ENCODE measurements at places on chromosomes 4 and X. TPM values are rescaled to one million over a fixed set of nuclear protein-coding genes. Genes with fewer than 3 reads are reported as not detected.

DNA sequence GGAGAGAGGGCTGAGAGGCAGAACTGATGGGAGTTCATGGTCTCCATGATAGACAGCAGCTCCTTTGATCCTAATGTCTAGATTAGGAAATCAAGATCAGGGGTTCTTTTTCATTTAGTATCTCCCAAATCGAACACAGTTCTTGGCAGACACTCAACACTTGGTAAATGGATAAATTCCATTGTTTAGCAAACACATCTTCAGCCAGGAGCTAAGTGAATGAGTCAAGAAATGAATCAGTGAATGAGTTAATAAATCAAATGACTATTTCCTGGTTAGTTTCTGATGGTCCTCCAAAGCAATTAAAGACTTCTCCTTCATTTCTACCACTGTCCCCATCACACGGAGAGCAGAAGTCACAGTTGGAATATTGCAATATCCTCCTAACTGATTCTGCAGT is 120.0 kb upstream of the SHISA3 start:
- no peak overlapping the region for H3K27ac ChIP-seq
- H3K36me3 ChIP-seq = no peaks in the 10 kb centered on the region
- H3K4me1 ChIP-seq = peaks cover 7% of the 10 kb centered on the region

DNA sequence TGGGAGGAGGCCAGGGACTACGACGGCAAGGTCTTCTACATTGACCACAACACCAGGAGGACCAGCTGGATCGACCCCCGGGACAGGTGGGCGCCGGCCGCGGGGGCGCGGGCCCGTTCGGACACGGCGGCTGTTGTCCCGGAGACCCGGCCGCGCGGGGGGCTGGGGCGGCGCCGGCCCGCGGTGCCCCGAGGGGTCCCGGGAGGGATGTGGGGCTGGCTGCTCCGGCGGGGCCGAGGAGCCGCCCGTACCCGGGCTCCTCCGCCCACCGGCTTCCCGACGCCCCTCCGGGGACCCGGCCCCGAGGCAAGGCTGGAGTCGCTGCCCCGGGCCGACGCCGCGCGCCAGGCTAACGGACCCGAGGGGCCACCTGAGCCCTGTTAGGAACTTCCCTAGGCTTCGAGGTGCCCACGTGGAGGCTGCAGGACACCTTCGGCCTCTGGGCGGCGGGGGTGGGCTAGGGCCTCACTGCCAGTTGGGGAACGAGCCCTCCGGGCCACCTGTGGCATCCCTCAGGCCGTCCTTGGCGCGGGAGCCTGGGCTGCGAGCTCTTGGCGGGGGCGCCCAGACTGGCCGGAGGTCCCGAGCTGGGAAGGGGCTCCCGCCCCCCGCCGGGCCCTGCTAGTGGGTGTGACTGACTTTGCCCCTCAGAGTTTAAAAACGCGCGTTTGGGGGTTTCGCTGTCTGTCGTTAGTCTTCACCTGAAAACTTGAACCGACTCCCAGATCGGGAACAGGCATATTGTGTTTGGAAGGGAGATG is 660 bp downstream of the WWC2 start:
- H3K27ac ChIP-seq = no peak overlapping the region
- H3K4me3 ChIP-seq = peak overlapping the region; percentile 10

GRCh38 chr4:147421456-147421855 is 59.4 kb upstream of the EDNRA start:
- no peaks in the 10 kb centered on the region for H3K36me3 ChIP-seq
- H3K4me3 ChIP-seq = no peak overlapping the region
- DNase-seq = no peak
- H3K27me3 ChIP-seq = no peaks in the 10 kb centered on the region
- no peak overlapping the region for H3K27ac ChIP-seq

DNA sequence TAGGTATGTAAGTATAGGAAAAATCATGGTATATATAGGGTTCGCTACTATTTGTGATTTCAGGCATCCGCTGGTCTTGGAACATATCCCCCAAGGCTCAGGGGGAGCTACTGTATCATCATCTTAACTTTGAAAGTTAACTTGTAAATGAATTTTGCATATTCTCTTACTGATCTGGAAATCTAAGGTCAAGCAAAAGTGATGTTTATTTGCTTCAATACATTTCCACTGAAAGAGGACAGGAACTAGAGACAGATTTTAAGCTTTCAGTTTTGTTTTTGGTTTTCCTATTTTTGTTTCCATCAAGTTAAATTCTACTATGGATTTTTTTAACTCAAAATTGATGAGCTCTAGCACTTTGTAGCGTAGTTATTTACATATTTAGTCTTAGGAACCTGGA is 56.2 kb downstream of the NAF1 start:
- no peak overlapping the region for H3K4me3 ChIP-seq
- DNase-seq = no peak
- peaks cover 19% of the 10 kb centered on the region for H3K4me1 ChIP-seq
- no peaks in the 10 kb centered on the region for H3K27me3 ChIP-seq
- no peaks in the 10 kb centered on the region for H3K36me3 ChIP-seq

- no peaks in the 10 kb centered on the region for H3K4me1 ChIP-seq
- H3K4me3 ChIP-seq = no peak overlapping the region
- H3K27ac ChIP-seq = no peak overlapping the region
- H3K27me3 ChIP-seq = peaks cover 2% of the 10 kb centered on the region
Measured at GRCh38 chr4:185881430-185881829, 69.4 kb upstream of the SORBS2 start.

DNA sequence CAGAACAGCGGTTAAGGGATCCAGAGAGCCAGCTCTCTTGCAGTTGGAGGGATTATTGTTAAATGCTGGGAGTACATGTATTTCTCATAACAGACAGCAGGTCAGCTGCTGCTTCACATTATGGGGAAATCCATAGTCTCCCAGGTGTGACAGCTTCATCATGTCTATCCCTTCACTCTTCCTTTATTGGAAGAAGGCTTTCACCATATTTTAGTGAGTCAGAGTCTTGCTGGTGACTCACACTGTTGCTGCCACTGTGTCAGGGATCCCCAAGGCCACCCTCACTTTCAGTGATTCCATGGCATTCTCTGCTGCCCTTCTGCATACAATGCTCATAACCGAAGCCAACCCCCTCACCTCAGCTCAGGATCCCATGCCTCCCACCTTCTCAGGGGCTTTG is 32.9 kb upstream of the PAGE5 start:
- H3K27me3 ChIP-seq = no peaks in the 10 kb centered on the region
- H3K27ac ChIP-seq = no peak overlapping the region
- no peak overlapping the region for H3K4me3 ChIP-seq

DNA sequence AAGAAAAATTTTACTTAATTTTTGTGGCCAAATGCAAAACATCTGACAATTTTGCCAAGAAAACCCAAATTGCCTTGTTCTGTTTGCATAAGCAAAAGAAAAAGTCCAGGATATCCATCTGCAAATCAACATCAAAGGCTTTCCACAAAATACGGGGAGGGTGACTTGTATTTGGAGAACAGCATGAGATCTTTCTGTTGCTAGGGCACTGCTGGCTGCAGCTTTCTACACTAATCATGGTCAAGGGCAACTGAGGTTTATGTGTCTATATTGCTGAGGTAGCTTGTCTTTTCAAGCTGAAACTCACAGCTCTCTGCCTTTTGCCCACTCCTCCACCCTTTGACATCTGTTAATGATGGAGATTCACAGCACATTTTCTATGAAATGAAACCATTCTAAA is 389.1 kb downstream of the NKX6-1 start:
- no peaks in the 10 kb centered on the region for H3K36me3 ChIP-seq
- H3K27ac ChIP-seq = no peak overlapping the region
- no peak for DNase-seq
- H3K4me1 ChIP-seq = no peaks in the 10 kb centered on the region
- no peak overlapping the region for H3K4me3 ChIP-seq

DNA sequence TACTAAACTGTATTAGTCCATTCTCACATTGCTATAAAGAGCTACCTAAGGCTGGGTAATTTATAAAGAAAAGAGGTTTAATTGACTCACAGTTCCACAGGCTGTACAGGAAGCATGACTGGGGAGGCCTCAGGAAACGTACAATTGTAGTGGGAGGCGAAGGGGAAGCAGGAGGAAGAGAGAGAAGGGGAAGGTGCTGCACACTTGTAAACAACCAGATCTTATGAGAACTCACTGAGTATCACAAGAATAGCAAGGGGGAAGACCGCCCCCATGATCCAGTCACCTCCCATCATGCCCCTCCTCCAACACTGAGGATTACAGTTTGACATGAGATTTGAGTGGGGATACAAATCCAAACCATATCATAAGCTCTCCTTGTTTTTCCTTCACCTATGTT is 40.9 kb downstream of the RPA4 start:
- no peak for DNase-seq
- H3K27ac ChIP-seq = no peak overlapping the region
- no peaks in the 10 kb centered on the region for H3K4me1 ChIP-seq
- H3K36me3 ChIP-seq = no peaks in the 10 kb centered on the region
- no peaks in the 10 kb centered on the region for H3K27me3 ChIP-seq

GRCh38 chrX:136046295-136047015 is 61.2 kb downstream of the SLC9A6 start:
- DNase-seq = no peak
- H3K36me3 ChIP-seq = peaks cover 12% of the 10 kb centered on the region
- no peak overlapping the region for H3K27ac ChIP-seq

- no peaks in the 10 kb centered on the region for H3K36me3 ChIP-seq
- no peaks in the 10 kb centered on the region for H3K27me3 ChIP-seq
- H3K27ac ChIP-seq = no peak overlapping the region
- peaks cover 1% of the 10 kb centered on the region for H3K4me1 ChIP-seq
- H3K4me3 ChIP-seq = no peak overlapping the region
- DNase-seq = no peak
Measured at GRCh38 chr4:53122280-53123116, 243.4 kb downstream of the SCFD2 start.

DNA sequence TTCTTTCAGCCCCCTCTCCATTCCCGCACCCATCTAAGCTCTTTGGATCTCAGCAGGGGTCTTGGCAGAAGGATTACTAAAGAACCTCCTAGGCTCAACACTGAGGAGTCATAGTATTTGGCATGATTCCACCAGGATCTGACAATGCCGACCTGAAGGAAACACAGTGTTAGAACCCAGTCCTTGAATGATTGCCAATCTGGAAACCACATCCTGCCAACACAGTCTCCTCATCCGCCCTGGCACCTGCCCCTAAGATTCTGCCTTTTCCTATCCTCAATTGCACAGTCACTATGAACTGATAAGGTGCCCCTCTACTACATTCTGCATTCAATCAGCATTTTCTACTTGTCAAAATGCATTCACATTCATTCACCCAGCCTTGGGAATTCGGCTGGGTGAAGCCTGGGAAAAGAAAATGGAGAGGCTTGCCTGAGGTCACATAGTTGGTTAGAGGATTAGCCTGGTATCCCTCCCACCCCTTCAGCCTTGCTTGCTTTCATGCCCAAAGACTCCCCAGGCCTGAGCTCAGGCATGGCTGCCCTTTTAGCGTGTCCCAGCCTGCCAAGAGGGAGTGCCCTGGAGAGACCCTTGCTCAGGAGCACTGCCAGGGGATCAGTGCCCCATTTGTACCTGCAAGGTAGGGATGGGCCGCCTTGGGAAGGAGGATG is 2.2 kb upstream of the CLDN2 start:
- no peak overlapping the region for H3K27ac ChIP-seq
- peak; percentile 20 for DNase-seq
- H3K4me1 ChIP-seq = peaks cover 7% of the 10 kb centered on the region
- peaks cover 8% of the 10 kb centered on the region for H3K27me3 ChIP-seq

GRCh38 chr4:83231620-83232076 is 53.0 kb downstream of the COQ2 start:
- H3K27me3 ChIP-seq = no peaks in the 10 kb centered on the region
- H3K27ac ChIP-seq = peak overlapping the region; percentile 65
- H3K4me3 ChIP-seq = peak overlapping the region; percentile 24
- H3K36me3 ChIP-seq = peaks cover 45% of the 10 kb centered on the region
- peak; percentile 75 for DNase-seq
- peaks cover 66% of the 10 kb centered on the region for H3K4me1 ChIP-seq

DNA sequence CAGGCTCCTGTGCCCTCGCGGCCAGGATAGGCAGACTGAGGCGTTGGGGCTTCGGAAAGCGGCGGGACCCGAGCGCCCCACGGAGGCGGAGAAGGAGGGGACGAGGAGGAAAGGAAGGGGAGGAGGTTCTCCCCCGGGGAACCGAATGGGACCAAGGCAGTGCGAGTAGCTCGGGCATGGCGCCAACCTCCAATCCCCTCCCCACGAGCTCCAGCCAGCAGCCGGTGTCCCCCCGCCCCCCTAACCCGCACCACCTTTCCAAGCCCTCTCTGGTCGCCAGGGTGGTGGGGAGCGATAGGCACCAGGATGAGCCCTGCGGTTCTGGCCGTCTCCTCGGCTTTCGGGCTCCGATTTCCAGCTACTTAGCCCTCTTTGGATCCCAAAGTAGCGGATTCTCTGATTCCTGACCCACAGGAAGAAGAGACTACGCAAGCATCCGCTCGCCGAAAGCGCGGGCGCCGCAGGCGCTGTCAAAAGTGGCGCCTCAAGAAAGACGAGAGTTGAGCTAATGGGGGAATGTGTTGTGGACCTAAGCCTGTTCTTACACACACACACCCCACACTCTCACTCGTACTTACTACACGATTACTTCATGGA is 15.2 kb upstream of the ZIC3 start:
- H3K27ac ChIP-seq = no peak overlapping the region
- no peaks in the 10 kb centered on the region for H3K4me1 ChIP-seq
- H3K27me3 ChIP-seq = peaks cover 34% of the 10 kb centered on the region
- H3K4me3 ChIP-seq = no peak overlapping the region
- DNase-seq = no peak
- H3K36me3 ChIP-seq = no peaks in the 10 kb centered on the region

DNA sequence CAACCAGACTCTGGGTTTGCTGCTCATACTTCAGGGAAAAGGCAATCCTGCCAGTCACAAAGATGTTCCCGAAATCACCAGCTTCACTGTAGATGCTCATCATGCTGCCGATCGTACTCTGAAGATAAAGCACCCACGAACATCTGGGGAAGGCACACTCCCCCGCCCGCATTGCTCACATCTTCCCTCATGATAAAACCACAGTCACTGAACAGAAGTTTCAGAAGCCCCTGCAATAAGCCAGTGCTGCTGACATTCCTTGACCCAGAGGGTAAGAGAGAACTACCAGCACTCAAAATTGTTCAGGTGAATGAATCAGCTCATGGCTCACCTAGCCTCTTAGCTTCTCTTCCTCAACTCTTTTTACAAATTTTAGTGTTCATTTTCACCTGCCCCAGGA is 43.1 kb downstream of the SRPX2 start:
- H3K4me3 ChIP-seq = no peak overlapping the region
- H3K4me1 ChIP-seq = peaks cover 11% of the 10 kb centered on the region
- H3K36me3 ChIP-seq = no peaks in the 10 kb centered on the region
- no peak overlapping the region for H3K27ac ChIP-seq
- H3K27me3 ChIP-seq = no peaks in the 10 kb centered on the region

- no peaks in the 10 kb centered on the region for H3K27me3 ChIP-seq
- peaks cover 18% of the 10 kb centered on the region for H3K4me1 ChIP-seq
- no peak overlapping the region for H3K4me3 ChIP-seq
- peaks cover 7% of the 10 kb centered on the region for H3K36me3 ChIP-seq
- H3K27ac ChIP-seq = no peak overlapping the region
- DNase-seq = no peak
Measured at GRCh38 chr4:70940134-70940533, 38.0 kb downstream of the MOB1B start.

GRCh38 chr4:73891739-73892405 is 22.7 kb downstream of the CXCL1 start:
- no peak overlapping the region for H3K4me3 ChIP-seq
- no peak for DNase-seq

GRCh38 chr4:16255730-16256129 is 29.5 kb upstream of the TAPT1 start:
- peaks cover 4% of the 10 kb centered on the region for H3K4me1 ChIP-seq
- DNase-seq = no peak
- H3K4me3 ChIP-seq = no peak overlapping the region
- H3K27ac ChIP-seq = no peak overlapping the region

The ZAR1 gene
- total RNA-seq = not detected

The PTPN13 gene
- 0.16 TPM for total RNA-seq

The PRSS12 gene
- not detected for total RNA-seq

The TACR3 gene
- total RNA-seq = not detected

The SPANXA1 gene
- total RNA-seq = not detected

The CNKSR2 gene
- 11.1 TPM for total RNA-seq

The CITED1 gene
- total RNA-seq = not detected

The SLC9B1 gene
- total RNA-seq = 1.3 TPM
